Hematopoietic multipotent progenitor cell treated with erythropoietin and hydrocortisone succinate and interleukin-3 and kit ligand, for 17 days (in vitro differentiated cells): ENCODE measurements at places on chromosomes 3 and 15.

- DNase-seq: no peak
These were observed 69.4 kb downstream of the MME start for GRCh38 chr3:155149494-155149893.

DNA sequence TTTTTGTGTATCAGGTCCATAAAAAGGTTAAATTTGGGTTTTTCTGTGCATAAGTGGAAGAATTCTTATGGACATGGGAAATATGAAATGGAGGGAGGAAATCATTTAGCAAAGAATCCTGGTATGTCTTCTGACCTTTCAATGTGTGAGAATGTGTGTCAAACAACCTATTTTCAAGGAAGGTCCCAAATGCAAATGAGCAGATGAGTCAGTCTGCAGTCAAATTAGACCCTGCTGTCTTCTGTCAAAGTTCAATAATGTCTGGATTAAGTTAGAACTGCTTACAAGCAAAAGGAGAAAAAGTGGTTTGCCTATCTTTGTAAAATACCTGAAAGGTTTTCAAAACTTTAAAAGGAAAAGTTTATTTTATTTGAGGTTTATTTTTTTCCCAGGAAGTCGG, 15.3 kb downstream of the FBN1 start:
- no peak for DNase-seq

- no peak for DNase-seq
These were observed 6.5 kb upstream of the GLB1 start for GRCh38 chr3:33103480-33103879.

- DNase-seq: no peak
These were observed 102.9 kb downstream of the CACNA1D start for GRCh38 chr3:53597136-53597915.

- DNase-seq: no peak
These were observed 60.0 kb upstream of the HES1 start for GRCh38 chr3:194075802-194076460.

- DNase-seq: no peak
These were observed 84.8 kb downstream of the PPCDC start for GRCh38 chr15:75107908-75108838.

DNA sequence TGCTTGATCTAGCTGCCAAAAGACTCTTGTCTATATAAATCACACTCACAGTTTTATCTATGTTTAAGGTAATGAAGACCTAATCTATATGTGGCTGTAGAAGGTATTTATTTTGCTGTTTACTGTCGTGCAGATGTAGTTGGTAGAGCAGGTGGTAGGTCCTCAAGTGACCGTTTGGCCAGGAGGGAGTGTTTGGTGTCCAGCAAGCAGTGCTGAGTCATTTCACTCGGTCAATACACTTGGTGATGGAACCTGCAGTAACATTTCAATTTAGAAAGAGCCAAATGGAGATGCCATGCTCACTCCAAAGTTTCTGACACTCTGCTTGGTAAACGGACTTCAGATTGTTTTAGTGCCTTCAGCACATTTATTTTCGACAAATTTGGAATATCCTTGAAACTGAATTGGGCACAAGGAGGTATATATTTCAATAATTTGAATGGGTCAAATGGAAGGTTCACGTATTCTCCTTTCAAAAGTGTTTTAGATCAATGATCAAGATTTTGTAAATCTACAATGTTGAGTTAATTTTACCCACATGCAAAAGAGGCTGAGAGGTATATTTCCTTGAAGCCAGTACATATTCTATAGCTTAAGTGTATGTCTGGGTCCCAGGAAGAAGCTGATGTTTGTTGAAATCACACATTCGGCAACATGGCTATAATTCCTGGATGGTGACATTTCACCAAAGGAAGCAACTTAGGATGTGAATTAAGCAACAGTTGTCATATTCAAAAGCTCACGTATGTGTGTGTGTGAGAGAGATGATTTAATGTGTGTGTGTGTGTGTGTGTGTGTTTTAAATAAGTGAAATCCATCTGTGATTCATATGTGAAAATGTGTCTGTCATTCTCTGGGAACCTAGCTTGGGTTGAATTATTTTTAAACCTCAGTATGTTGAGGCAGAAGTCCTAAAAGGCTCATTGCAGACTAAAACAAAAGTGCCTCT, 7.7 kb upstream of the CX3CR1 start:
- DNase-seq: no peak

DNA sequence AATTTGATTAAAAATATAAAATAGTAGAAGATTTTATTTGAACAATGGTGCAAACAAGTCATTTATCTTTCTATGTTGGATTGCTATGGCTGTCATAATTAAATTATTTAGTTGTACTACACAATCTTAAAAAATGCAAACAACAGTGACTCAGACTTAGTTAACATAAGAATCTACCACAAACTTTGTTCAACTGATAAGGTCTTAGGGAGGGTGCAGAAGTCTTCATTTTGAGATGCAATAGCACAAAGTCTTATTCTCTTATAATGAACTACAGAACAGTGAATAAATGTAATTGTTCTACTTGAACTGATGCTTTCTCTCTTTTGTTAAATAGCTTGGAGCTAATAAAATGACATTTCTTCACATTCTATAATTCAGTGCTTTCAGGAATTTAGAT, 482.8 kb upstream of the NAALADL2 start:
- DNase-seq: no peak

- no peak for DNase-seq
These were observed 437.4 kb upstream of the TPRG1 start for GRCh38 chr3:188734395-188734794.

DNA sequence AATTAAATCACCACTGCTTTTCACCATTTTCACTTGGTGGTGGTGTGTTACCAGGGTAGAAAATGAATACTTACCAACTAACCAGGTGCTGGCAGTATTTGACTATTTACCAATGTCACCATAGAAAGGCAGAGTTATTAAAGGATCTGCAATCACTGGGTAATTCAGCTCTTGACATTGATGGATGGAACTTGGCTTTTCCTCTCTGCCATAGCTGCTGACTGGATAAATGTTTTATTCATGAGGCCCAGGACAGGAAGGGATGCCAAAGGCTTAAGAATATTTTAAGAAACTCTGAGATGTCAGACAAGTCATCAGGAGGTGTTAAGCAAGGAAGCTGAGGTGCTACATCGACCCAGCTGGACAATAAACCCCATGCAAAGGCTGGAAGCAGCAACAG, 495.5 kb upstream of the CFAP20DC start:
- no peak for DNase-seq

DNA sequence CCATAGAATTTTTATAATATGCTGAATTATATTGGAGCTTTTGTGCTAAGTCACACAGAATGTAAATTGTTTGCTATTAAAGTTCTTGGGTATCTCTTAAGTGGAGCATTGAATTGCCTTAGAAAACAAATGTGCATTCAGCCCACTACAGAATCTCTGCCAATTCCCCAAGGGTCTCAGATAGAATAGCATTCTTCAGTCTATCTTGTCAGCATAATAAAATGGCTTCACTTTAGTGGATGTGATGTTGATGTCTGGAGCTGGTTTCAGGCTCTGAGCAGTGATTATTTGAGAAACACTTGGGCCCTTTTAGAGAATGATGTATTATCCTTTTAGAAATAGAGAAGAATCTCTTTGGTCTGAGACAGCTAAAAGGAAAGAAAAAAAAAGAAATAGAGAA, 45.2 kb downstream of the LRCH3 start:
- DNase-seq: no peak

DNA sequence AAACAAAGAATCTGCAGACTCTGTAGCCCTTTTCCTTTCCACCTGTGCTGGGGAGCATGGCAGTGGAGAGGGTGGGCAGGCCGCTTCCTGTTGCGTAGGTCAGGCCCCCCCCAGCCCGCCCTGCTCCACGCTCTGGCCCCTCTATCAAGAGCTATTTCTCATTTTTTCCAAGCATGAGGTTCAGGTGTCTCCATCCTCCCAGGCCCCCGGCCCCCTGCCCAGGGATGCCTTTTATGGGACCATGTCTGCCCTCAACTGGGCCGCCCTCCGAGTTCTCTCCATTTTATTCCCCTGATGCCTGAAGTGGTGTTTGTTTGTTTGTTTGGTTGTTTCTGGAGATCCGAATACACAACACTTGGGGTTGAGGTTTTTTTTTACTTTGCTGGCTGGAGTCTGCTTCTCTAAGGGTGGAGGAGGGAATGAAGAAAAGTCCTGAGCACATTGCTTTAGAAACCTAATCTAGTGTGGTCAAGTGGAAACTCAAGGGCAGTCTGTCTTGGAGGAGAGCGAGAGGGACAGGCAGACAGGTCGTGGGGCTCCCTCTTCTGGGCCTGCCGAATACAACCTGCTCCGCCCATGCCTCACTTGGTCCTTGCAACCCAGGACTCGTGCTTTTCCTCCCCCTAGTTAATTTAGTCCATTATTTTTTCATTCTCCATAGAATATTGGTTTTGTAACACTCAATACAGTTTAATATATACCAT, 176.5 kb upstream of the LYSMD4 start:
- DNase-seq: no peak

DNA sequence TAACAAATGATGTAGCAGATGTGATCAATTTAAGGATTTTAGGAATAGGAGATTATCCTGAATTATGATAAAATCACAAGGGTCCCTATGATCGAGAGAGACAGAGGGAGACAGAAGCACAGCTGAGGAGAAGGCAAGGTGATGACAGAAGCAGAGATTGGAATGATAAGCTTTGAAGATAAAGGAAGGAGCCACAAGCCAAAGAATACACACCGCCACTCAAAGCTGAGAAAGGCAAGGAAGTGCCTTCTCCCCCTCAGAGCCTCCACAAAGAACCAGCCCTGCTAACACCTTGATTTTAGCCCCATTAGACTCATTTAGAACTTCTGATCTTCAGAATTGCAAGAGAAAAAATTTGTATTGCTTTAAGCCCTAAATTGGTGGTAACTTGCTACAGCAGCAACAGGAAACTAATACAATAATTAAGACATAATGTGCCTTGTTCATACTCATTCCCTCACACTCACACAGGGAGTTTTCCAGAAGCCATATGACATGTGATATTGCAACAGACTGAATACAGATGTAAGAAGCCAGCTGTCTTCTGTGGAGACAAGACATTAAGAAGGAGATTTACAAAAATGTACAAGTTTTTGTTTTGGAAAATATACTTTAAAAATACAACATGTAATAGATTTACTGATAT, 38.2 kb downstream of the TRANK1 start:
- no peak for DNase-seq

DNA sequence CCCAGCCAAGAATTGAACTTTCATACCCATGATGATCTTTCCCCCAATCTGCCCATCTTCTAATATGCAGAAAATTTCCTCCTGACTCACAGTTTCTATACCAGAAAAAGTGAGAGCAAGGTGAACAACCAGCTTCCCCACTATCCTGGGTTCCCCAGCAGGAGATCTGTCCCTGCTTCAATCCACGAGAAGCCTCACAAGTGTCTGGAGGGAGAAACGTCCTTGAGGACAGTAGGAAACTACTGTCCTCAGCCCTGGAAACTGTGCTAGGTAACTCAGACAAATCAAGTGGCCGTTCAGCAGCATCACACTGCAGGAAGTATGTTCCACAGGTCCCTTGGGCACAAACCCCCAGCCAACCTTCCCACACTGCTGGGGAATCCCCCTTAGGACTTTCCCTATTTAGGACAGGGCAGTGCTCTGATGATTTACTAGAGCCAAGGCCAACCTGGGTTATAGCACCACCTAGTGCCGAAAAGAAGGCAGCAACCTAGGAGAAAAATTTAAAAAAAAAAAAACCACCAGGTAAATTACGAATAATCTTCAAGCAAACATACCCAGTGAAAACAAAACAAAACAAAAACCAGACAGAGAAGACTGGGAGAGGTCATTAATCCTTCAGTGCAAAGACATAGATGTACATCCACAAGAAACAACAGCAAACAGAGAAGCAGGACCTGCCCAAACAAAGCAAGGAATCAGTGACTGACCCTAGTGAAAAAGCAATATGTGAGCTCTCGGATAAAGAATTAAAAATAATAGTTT, 36.0 kb downstream of the MORC1 start:
- peak; percentile 45 for DNase-seq

GRCh38 chr3:57224856-57225255, 2.7 kb upstream of the APPL1 start:
- DNase-seq: no peak

GRCh38 chr15:34999906-35000305, 11.8 kb upstream of the ZNF770 start:
- no peak for DNase-seq

DNA sequence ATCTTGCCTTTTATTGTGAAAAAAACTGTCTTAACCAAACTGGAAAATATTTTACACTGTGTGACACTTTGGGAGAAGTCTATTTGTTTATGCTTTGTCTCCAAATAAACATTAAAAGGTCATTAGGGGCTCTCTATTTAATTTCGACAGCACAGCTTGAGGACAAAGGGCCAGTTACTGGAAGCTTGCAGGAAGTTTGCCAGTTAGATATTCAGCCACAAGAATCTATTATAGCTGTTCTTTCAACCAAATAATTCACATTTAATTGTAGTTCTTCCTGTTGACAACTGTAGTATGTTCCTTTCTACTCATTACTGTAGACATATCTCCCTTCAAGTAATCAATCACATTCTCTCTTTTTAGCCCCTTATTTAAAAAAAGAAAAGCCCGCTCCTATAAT, 6.1 kb downstream of the CP start:
- no peak for DNase-seq

- DNase-seq: no peak
These were observed 115.9 kb upstream of the PRR20G start for GRCh38 chr3:127403795-127404194.

- DNase-seq: no peak
These were observed 81.7 kb upstream of the UMPS start for GRCh38 chr3:124648551-124648950.

DNA sequence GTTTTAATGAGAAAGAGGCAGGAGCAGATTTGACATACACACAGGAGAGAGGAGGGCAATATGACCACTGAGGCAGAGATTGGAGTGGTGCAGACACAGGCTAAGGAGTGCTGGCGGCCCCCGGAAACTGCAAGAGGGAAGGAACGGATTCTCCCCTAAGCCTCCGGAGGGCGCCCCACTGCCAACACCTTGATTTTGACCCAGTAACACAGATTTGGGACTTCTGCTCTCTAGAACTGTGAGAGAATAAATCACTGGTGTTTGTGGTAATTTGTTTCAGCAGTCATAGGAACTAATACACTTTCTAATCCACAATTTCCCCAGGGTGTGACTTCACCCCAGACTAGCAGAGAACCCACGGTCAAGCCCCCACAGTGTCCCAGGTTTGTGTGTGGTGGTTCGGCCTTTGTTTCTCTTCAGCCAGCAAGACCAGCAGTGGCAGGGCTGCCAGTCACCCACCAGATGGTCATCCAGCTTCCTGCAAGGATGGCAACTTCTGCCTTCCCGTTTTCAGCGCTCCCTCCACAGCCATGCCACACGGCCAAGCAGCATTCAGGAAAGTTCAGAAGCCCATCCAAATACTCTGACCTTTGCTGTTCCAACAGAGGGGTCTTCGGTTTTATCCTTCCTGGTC, 23.6 kb upstream of the TSPAN3 start:
- DNase-seq: no peak

DNA sequence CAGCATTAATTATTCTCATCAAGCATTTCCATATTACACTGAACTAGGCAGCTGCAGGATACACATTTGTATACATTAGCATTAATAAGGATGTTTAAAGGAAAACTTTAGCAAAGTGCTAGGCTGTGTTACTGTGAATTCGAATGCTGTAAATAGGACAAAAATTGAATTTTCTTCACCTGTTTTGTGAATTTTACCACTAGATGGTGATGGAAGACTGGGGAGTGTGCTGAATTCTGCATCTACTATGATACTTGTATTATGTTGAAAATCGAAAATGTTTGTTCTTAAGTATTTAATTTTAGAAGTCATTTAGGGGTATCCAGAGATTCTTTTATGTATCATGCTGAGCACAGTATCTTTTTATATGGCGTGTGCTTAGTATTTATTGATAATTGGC, 12.3 kb upstream of the P2RY14 start:
- DNase-seq: no peak
